CD4-positive, alpha-beta T cell treated with Interleukin-15 for 4 hours (primary cell): ENCODE measurements at places on chromosomes 1 and 21.

GRCh38 chr1:68717330-68717729 lies 220.4 kb upstream of the DEPDC1 start:
- DNase-seq = no peak

GRCh38 chr1:119391749-119392148 lies 23.2 kb downstream of the HAO2 start:
- no peak for DNase-seq

DNA sequence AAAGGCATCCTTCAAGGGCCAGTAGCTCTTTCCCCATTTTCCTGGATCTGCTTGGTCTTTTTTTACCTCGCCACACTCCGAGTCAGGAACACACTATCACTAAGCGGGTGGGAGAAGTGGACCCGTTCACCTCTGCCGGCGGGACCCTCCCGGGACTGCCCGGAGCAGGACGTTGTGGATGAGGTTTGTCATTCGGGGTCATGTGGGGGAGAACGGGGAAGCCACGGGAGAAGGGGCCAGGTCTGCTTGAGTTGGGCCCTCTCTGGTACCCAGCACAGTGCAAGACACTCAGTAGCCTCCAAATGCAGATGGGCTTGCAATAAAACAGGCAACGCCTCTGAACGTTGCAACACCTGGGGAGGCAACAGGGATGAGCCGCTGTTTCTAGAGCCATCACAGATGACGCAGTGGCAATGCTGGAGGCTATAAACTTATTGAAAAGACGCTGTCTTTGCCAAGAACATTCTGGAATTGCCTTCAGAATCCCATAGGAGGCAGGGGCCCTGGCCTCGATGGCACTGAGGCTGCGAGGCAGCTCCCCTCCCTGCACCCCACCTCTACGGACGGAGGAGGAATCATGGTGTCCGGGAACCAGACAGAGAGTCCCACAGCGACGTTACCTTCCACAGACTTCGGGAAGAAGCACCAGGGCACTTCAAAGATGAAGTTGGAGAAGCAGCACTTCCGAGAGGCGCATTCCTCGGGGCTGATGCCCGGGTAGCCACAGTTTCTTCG lies 3.8 kb downstream of the TFF2 start:
- no peak for DNase-seq

DNA sequence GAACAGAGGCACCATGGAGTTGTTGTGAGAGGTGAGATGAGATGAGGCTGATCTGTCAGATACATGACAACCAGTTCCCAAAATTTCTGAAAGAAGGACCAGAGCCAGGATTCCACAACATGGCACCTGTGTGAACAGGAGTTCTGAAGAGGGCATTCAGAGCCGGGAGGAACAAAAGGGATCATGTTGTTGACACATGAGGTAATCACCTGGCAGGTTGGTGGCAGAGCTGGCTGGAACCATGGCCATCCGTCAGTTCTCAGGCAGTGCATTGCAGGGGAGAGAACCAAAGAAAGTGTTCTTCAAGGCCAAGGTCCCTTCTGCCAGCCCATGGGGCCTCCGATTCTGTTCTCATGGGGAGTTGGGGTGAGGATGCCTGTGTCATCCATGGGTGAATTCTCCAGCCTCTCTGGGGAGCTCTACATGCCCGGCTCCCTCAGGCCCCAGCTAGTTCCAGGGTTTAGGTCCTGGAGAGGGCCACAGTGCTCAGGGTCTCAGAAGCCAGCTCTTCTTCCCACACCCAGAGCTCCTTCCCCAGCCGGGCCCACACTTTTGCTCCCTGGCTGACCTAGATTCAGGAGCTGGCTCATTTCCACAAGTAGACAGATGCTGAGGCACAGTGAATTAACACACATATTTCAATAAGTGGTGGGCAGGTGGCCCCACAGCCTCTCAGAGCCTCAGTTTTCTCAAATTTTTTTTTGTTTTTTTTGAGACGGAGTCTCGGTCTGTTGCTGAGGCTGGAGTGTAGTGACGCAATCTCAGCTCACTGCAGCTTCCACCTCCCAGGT lies 49.1 kb upstream of the CTPS1 start:
- DNase-seq = no peak

GRCh38 chr1:240391660-240392260 lies 220.2 kb downstream of the GREM2 start:
- no peak for DNase-seq

- DNase-seq = no peak
Measured at GRCh38 chr21:16243396-16243795, 513.6 kb downstream of the USP25 start.

DNA sequence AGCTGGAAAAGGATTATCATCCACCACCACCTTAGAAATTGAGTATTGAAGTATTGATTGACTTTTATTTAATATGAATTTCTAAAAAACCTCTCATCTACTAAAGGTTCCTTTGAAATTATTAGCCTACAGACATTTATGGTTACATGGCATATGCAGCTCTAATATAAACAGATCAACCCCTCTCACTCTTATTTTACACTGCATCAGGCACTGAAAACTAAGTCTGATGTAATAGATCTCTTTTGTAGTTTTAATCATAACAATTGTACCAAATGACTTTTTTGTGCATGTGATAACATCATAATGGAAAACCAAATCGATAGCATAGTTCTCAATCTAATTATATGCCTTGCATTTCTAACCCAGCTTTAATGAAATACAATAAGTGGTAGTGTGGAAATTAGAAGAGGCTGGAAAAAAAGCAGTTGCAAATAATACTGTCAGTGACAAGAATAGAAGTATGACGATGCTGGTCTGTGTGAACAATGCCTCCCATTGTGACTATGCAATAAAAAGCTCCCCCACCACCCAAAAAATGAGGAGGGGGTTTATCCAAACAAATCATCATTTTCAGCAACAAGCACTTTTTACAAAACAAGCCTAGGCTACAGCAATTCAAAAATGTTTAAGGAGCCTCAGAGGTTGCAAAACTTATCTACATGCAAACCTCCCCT lies 426.5 kb upstream of the NFIA start:
- DNase-seq = no peak

DNA sequence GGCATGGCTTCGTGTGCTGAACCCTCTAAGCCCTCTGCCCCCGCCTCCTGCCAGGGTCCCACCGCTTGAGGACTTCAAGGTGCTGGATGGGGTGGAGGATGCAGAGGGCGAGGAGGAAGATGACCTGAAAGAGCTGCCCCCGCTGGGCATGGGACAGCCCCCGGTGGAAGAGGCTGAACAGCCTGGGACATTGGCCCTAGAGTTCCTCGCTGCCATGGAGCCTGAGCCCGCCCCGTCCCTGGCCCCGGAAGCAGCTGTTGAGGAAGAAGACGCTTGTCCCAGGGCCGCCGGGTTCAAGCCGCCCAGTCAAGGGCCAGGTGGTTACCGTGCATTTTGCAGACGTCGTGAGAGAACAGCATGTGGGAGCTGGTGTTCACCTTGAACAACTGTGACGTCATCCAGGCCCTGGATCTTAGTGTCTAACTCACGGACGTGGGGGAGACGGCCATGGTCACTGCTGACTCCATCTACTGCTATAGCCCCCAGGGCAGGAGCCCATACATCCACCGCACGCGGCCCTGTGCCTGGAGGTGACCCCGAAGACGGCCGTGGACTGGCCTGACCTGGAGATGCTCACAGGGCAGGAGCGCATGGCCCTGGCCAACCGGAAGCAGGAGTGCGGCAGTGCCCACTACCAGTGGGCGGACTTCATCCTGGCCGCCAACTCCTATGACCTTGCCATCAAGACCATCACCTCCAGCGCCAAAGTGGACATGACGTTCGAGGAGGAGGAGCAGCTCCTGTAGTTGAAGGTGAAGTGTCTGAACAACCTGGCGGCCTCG lies 90.1 kb downstream of the PPP1R12B start:
- no peak for DNase-seq

GRCh38 chr21:37753122-37753599 lies 163.1 kb downstream of the KCNJ6 start:
- DNase-seq = no peak

DNA sequence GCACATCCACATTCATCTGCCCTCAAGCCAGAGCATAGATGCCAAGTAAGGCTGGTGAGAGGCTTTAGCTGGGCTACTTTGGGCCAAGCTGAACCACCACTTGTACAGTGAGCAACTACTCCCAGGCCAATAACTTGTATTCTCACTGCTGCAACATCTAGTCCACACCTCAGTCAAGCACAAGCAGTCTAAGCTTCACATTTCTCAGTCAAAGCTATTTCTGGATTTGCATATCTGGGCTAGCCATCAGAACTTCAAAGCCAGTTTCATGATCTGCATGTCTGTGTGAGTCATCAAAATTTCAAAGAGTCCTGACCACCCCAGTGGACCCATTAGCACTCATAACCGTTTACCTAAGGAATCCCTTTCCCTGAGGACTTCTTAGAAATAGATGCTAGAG lies 77.7 kb upstream of the DIRAS3 start:
- DNase-seq = no peak

DNA sequence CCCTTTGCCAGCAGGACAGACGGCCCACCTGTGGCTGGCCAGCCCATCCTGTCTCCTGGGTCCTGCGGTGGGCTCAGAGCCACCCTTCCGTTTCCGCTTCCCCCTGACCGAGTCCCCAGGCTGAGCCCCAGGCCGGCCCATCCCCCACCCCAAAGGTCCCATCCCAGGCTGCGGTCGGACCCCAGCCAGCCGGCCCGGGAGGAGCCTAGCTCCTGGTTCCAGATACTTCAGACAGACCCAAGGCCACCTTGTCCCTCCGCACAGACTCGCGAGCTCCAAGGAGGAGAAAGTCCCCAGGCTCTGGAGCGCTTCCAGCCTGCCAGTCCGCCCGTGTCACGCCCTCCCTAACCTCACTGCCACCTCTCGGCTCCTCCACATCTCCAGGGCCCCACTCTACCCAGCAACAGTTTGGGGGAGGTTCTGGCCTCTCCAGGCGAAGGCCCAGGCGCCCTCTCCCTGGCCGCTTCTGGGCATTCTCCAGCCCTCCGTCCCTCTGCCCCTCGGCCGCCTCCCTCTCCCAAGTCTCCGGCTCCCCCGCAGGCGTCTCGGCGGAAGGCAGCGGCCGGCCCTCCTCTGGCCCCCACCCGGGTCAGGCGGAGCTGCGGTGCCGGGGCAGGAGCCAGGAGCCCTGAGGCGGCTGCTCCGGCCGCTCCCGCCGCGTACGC lies 835 bp downstream of the LRRN2 start:
- DNase-seq = no peak

- DNase-seq = no peak
Measured at GRCh38 chr1:35633547-35633946, 7.8 kb downstream of the PSMB2 start.

DNA sequence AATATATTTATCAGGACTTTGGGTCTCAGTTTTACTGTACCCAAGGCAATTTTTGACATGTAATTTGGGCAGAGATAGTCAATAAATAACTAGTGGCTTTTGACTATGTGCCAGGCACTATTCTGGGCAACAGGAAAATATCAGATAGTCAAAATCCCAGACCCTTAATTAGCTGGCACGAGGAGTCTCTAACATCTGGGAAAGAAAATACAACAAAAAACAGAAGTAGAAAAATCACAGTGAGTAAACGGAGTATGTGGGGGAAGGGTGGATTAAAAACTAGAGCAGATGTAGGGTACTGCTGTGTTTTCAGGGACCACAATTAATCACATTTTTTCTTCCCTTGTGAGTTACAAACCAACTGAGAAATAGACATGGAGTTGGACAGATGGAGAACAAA lies 217.8 kb downstream of the NCAM2 start:
- no peak for DNase-seq

- no peak for DNase-seq
Measured at GRCh38 chr1:225465793-225466517, 38.1 kb upstream of the LBR start.

- no peak for DNase-seq
Measured at GRCh38 chr1:45545553-45546310, 4.9 kb upstream of the AKR1A1 start.

DNA sequence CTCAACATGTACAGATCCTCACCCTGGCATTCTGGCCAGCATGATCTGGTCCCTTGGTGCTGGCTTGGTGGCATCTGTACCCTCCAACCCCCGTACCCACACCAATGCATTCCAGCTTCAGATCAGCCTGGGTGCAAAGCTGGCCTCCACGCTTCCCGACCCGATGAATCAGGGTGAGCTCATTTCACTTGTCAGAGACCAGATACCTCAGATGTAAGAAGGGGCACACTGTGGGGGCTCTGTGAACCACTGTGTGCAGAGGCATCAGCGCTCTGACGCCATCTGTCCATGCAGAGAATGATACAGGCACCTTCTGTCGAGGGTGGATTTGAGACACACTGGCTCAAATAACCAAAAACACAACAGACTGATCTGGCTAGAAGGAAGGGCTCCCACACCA lies 76.6 kb downstream of the DMRTB1 start:
- no peak for DNase-seq

DNA sequence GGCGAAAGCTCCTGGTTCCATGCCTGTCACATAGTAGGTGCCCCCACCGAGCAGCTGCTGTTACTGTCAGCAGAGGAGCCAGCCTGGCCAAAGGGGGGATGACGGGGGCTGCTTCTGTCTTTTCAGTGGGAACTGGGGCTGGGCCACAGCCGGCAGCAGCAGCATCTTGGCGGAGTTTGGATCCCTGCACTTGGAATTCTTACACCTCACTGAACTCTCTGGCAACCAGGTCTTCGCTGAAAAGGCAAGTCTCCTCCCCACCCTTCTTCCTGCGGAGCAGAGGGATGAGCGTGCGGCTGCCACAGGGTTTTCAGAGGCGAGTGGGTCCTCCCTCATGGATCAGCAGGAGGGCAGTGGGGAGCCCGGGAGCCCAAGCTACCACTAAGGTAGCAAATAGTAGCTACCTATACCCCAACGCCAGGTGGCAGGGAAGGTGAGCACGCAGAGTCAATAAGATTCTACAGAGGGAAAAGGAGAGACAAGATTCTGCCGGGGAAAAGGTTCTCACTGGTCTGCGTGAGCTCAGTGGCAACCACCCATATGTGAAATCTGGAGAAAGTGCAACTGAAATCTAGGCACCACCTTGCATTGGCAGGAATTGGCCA lies 41.4 kb upstream of the SELENON start:
- DNase-seq = no peak

DNA sequence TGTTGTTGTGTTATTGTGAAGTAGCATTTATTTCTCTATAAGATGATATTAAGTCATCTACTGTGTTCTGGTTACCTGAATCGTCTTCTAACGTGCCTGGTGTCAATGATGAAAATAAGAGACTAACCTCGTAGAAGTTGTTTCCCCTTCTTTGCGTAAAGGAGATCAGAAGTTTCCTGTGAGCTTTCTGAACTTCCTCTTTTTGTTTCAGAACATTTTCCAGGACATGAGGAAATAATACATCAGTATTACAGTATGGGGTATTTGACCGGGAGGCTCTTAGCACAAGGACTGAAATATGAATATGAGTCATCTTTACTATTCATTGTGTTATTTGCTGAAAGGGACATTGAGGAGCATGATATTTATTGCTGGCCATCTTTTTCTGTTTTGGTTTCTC lies 1.3 kb downstream of the ST6GALNAC3 start:
- DNase-seq = no peak

GRCh38 chr1:103363008-103363365 lies 162.5 kb upstream of the RNPC3 start:
- DNase-seq = no peak

- no peak for DNase-seq
Measured at GRCh38 chr1:41620365-41621169, 136.1 kb upstream of the EDN2 start.

DNA sequence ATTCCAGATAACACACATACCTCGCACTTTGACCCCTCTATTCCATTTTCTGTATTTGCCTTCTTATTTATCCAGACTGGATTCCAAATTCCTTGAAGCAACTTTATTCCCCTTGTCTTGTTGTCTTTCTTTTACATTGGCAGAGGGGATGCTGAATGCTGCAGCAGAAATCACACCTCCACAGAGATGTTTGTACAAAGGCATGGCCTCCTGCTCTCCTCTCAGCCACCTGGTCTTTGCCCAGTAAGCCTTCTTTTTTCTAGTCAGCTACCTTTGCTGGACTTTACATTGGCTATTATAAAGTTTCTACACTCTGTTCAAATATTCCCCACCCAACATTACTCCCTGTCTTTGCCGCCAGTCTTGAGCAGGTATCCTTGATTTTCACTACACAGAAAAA lies 75.1 kb downstream of the LAMC1 start:
- no peak for DNase-seq
